Activated T-helper 1 cell treated with anti-CD3 and anti-CD28 coated beads, Interleukin-2, amount 50 U/mL, for 16 hours (primary cell): ENCODE measurements at places on chromosomes 6 and 20.

- DNase-seq = no peak
Measured at GRCh38 chr20:33433465-33434234, 9.9 kb downstream of the SNTA1 start.

GRCh38 chr20:50992733-50993457, 30.0 kb downstream of the KCNG1 start:
- peak; percentile 6 for DNase-seq

DNA sequence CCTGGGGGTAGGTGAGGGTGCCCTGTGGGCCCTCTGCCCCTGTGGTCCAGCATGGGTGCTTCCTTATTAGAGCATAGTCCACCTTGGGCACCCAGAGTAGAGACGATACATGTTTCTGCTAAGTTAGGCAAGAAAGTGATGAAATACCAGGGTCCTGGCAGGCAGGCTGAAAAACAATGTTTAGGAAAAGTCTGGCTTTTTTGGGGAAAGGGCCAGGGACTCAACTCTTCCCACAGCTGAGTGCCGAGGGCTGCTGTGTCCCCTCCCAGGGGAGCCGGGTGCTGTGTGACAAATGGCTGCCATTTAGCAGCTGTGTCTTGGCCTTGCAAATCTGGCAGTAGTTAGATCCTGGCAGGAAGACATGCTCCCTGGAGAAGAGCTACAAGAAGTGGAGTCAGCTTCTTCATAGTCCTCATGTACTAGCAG, 61.5 kb downstream of the RREB1 start:
- DNase-seq = no peak

GRCh38 chr20:44761423-44761822, 15.8 kb downstream of the KCNK15 start:
- DNase-seq = no peak

DNA sequence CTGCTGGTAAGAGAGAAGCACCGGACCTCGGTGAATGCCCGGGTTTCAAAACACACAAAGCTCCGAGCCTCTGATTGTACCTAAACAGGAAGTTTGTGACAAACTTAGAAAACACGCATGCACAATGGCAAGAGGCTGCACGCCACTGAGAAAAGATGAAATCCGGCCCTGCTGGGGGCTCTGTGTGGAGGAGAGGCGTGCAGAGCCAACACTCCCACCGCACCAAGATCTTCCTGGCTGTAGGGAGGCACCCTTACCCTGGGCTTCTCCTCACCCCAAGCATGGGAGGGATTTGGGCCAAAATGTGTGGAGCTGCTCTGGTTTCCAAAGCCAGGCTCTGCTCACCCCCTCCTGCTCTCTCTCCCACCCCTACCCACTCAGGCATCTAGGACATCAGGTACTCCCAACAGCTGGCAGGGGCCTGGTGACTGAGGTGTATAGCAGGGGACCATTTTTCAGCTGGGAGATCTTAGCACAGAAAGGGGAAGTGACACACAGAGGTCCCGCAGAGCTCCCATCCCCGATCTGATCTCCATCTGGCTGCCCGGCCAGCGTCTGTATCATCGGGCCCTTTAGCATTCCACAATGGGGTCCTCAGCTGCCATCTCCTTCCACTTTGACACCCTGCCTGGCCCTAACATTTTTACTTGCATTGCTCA, 84.2 kb downstream of the TRERF1 start:
- no peak for DNase-seq

- DNase-seq = no peak
Measured at GRCh38 chr6:40760887-40761286, 173.7 kb upstream of the LRFN2 start.

- no peak for DNase-seq
Measured at GRCh38 chr6:125942672-125943527, 13.7 kb upstream of the HINT3 start.

DNA sequence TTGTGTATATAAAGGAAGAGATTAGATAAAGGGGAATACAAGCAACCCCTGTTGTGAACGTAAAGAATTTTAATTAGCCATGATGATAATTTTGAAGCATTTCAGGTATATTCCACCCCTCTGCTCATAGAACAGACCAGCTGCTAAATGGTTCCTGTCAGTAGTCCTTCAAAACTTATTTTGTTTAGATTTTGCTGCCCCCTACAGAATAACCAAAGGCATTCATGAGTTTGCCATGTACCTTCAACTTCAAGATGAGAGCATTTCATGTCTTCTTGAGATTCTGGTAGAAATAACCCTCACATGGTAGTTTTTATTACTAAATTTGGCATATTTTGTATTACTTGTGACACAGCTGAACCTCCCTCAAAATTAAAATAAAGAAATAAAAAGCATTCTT, 1586.7 kb downstream of the HACE1 start:
- no peak for DNase-seq

GRCh38 chr20:31711179-31712111, 11.2 kb downstream of the BCL2L1 start:
- no peak for DNase-seq

DNA sequence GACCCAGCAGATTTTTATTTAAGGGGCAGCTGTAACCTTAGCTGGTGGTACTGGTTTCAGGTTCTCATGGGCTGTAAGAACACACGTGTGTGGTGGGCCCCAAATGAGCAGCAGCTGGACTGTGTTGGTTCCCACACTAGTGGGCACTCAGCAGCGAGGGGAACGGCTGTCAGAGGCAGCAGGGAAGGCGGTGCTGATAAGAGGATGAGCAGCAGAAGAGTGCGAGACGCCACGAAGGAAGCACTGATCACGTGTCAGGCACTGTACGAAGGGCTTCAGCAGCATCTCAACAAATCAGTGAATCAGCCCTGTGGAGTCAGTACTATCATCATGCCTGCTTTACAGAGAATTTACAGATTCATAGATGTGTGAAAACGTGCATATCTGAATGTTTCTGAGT, 41.0 kb upstream of the EMILIN3 start:
- no peak for DNase-seq

DNA sequence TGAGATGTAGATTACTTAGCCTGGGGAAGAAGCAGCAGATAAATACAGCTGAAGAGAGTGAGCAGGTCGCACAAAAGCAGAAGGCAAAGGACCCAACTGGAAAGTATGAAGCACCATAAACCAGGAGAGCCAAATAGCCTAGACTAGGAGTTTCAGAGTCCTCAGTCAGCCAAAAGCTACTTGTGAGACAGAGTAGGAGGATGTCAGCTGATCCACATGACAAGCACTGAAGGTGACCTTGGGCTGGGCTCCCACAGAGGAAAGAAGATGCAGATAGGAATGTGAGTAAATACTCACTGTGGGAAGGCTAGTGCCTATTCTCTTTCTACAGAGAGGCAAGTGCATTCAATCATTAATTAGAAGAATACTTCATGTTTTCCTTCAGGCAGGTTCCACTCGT, 274.0 kb upstream of the POU3F2 start:
- DNase-seq = no peak

- no peak for DNase-seq
Measured at GRCh38 chr20:10902576-10903282, 228.9 kb upstream of the JAG1 start.

- DNase-seq = no peak
Measured at GRCh38 chr6:81067057-81067456, 685.4 kb downstream of the TENT5A start.

DNA sequence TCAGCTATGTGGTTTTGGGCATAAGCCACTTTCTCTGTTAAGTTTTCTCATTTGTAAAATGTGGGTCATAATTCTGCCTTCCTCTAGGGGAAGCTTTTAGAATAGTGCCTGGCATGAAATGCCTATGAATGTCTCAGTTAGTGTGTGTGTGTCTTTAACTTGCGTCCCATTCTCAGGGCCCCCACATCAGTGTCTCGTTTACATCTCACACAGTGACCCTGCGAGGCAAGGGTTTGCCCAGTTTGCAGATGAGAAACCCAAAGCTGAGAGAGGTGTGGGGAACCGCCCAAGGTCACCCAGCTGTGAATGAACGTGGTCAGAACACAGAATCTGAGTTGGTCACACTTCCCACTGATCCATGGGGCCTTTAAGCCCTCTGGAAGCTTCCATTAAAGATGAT, 14.1 kb downstream of the DYNLRB1 start:
- DNase-seq = no peak

DNA sequence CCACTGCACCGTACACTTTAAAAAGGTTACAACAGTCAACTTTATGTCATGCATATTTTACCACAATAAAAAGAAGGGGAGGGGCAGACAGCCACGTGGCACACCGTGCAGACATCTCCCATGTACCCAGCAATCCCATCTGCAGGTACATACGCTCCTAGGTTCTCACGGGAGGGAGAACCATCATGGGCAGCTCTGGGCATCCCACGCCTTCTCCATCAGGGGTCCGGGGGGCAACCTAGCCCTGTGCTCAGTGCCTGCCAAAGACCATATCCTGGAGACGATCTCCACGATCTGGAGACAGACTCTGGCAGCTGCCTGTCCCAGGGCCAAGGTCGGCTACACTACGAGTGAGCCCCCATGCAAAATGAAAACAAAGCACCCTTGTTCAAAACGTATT, 2.5 kb upstream of the BNIP5 start:
- DNase-seq = no peak

GRCh38 chr6:109794201-109794923, 103.3 kb downstream of the FIG4 start:
- DNase-seq = no peak

GRCh38 chr20:59175861-59176260, 12.2 kb downstream of the ZNF831 start:
- DNase-seq = no peak

GRCh38 chr6:98044791-98045470, 761.9 kb upstream of the MMS22L start:
- no peak for DNase-seq

GRCh38 chr6:3913077-3913957, 64.1 kb downstream of the FAM50B start:
- DNase-seq = no peak

GRCh38 chr6:50654155-50654554, 59.2 kb upstream of the TFAP2D start:
- DNase-seq = no peak

DNA sequence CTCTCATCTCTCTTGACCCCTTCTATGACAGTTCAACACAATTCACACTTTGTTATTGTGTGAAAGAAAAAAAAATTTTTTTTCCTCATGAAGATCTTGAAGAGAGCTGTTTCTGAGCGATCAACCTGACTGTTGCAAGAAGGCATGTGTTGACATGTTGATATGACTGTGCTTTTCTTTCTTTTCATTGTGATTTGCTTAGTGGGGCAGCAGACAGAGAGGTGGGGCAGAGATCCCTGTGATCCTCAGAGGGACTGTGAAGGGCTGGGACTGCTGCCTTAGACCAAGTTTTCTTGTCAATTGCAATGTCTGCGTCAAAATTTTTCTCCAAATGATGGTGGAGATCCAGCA, 70.8 kb upstream of the IYD start:
- no peak for DNase-seq

DNA sequence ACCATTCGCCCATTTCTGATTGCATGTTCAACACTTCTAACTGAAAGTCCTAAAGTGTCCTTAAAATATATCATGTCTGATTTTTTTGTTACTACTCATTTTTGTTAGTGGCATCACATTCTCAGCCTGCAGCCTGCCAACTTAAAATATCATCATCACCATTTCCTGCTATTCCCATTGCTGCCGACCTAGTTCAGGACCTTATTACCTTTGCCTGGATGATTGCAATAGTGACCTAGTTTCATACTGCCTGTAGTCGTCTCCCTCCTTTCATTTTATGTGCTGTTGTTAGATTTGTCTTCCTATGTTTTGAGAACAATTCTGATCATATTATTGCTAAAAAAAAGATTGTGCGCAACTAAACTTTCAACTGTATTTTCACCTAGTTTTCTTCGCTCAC, 6.2 kb downstream of the RWDD1 start:
- no peak for DNase-seq

- DNase-seq = no peak
Measured at GRCh38 chr6:72560721-72561593, 60.9 kb upstream of the KCNQ5 start.

- peak; percentile 20 for DNase-seq
Measured at GRCh38 chr6:41200296-41200900, 551 bp downstream of the TREML2 start.

DNA sequence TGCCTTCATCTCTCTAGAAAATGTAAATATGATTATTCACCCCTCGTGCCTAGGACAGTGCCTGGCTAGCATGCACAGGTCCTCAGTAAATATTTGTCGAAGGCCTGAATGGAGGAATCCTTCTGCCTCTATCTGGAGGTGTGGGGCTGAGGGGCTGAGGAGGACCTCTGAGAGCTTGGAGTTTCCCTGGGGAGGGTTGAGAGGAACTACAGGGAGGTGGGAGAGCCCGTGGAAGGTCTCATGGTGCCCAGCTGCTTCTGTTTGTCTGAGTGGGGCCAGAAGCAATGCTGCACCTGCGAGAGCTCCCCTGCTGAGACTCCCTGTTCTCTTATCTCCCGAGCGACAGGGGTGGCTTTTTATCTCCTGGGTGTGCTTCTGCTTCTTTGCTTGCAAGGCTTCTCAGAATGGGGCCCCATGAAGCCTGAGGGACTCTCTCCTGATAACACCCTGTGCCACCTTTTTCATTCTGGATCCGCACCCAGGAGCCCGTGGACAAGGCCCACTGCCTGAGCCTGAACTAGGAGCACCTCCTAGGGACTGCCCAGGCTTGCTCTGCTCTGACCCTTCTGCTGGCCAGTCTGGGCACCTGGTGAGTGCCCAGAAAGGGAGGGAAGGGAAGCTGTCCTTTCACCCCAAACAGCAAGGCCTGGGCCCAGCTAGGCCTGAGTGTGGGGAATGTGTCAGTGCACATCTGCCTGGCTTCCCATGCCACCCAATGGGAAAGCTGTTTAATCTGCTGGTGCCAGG, 2.4 kb downstream of the SLC29A1 start:
- no peak for DNase-seq

GRCh38 chr6:65787787-65788186, 80.8 kb upstream of the EYS start:
- DNase-seq = no peak

DNA sequence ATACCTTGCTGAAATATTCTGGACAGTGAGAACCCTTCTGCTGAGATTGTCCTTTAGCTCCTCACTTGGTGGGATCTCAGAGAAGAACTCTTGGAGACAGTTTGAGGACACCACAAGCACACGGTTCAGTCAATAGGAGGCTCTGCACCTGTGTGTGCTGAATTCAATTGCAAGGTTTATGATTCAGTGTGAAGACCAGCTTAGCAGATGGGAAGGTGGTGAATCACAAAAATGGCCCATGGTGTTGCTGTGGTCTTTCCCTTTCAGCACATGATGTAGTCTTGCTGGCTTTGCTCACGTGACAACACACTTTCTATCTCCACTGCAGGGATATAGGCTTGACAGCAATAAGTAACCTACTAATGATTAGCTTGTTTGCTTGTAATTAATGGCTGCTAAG, 270.3 kb downstream of the SLC24A3 start:
- no peak for DNase-seq

DNA sequence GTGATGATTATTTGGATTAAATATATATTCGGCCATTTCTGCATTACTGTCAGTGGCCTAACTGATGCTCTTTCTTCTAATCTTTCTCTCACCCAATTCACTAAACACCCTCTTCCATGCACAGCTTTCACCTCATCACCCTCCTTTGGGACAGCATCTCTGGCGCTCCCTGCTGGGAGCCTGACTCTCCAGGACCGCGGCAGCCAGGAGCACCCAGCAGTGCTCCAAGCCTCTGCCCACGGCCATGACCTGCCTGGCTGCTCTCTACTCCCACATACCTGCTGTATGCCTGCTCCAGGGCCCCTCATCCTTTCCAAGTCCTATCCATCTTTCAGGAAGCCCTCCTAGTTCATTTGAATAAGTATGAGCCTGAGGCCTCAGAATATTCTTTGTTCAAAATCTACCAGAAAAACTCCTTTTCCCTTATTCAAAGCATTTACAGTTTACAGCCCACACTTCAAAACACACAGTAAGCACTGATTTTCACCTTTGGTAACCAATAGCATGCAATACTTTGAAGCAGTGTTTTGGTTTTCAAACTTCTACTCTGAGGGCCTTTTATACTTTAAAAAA, 15.2 kb downstream of the CTCFL start:
- DNase-seq = no peak
